ENCODE measurements at places on chromosomes 6 and 20.

DNA sequence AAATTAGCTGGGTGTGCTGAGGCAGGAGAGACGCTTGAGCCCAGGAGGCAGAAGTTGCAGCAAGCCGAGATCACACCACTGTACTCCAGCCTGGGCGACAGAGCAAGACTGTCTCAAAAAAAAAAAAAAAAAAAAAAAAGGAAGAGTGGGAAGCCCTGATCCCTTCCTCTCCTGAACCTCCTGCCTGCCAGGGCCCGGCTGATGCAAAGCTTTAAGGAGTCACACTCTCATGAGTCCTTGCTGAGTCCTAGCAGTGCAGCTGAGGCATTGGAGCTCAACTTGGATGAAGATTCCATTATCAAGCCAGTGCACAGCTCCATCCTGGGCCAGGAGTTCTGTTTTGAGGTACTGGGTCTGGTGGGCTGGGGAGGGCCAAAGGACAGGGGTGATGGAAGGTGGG, 15.1 kb downstream of the SYNGAP1 start:
- no peak for DNase-seq

DNA sequence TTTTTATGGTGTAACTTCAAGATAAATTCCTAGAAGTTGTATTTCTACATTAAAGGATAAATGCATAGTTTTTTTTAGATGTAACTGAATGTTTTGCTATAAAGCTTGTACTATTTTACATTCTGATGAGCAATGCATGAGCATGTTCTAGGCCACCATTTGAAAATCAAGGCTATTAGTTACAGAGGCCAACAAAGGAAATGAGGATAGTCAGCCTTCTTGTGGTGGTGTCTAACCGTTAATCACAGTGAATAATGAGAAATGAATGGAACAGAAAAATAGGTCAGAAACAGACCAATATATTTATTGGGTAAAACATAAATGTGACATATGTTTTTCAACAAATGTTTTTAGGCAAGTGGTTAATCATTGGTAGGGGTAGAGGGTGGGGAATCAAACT, 37.6 kb upstream of the L3MBTL3 start:
- DNase-seq = no peak

- no peak for DNase-seq
These were observed 81.0 kb upstream of the ENPP5 start for GRCh38 chr6:46251583-46252339.

GRCh38 chr6:167552961-167553735, 228.3 kb downstream of the TTLL2 start:
- no peak for DNase-seq

DNA sequence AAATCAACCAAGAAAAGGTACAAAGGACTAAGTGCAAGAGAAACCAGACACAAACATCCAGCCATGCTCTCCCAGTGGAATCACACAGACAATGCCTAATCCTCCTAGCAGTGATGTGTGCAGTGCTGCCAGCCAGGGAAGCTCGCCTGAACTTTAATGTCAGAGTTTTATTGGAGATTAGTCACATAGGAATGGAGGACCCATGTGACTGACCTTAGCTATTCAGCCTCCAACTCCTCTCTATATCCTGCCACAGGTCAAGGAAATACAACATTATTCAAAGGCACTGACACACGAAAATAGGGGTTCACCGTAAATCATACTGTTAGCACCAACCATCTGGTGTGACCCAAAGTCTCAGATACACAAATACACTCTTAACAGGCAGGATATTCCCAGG, 684.6 kb downstream of the DOK5 start:
- peak; percentile 53 for DNase-seq

- no peak for DNase-seq
These were observed 8.0 kb downstream of the PNISR start for GRCh38 chr6:99416892-99417767.

DNA sequence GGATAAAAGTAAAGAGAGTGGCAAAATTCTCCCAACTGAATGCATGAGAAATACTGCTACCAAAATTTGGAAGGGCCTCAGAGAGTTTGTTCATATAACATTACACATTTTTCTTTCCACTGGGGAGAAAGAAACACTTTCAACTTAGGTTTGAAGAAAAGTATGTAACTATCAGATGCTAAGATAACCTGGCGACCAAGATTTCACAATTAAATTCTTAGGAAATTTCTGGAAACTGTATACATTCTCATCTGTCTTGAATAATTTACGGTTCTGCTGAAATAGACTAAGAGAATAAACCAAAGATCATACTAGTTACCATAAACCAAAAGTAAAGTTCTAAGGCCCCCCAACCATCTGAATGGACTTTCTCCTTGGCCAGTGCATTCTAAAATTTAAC, 413.0 kb upstream of the RUNX2 start:
- no peak for DNase-seq

DNA sequence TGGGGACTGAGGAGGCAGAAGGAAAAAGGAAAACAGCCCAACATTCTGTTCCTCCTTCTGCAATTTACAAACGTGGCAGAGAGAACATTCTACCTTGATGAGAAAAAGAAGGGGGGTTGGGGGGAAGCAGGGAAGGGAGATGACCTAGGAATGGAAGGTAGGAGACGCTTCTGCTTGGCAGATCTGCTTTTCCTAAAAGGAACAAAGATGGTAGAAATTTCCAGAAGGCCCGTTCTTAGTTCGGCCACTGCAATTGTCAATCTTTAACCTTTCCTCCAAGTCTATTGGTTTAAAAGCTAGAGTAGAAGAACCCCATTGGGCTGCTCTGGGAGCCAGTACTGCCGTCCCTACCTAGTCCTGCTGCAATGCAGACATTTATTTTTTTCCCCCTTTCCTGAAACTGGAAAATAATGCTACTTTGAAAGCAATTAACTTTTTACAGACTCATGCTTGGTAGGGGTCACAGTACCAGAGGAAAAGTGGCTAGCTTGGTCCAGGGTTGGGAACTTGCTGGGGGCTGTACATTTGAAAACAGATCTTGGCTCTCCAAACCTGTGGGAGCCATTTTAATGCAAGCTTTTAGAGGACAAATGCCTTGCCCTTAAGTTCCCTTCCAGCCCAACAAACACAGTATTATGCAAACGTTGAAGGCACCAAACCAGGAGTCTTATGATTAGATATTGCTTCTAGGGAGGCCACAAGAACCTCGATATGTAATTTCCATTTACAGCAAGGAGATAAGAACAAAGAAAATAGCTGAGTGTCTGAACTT, 2.6 kb downstream of the ZMYND8 start:
- peak; percentile 75 for DNase-seq

DNA sequence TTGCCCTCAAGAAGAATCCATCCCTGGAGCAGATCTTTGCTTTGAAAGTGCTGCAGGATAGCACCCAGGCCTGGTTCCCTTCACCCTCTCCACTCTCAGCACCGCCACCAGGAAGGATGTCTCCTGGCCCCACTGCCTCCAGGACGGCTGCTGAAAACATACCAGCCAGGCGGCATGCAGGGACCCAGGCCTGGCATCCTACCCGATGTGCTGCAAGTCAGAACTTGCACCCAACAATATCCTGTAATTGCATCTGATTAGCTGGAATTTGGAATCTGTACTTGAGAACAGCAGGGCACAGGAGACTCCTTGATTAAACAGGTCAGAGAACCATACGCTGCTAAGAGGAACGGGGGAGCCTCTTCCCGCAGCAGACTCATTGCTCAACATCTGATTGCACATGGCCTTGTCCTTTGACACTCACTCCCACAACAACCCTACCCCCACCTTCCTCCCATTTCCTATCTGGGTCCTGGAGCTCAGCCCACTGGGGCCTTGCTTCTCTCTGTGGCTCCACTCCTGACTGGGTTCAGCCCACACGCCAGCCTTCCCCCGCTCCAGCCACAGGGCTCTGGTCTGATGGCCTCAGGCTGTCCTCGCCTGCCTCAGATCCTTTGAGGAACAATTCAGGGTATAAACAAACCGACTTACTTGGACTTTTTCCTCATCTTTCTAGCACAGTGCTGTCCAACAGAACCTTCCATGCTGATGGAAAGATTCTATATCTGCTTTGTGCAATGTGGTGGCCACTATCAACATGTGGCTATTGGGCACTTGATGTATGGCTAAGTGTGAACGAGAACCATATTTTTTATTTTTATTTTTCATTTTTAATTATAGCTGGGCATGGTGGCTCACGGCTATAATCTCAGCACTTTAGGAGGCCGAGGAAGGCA, 78.0 kb downstream of the FGD2 start:
- DNase-seq = peak; percentile 87

GRCh38 chr6:75605635-75606034, 4.0 kb downstream of the SENP6 start:
- no peak for DNase-seq

DNA sequence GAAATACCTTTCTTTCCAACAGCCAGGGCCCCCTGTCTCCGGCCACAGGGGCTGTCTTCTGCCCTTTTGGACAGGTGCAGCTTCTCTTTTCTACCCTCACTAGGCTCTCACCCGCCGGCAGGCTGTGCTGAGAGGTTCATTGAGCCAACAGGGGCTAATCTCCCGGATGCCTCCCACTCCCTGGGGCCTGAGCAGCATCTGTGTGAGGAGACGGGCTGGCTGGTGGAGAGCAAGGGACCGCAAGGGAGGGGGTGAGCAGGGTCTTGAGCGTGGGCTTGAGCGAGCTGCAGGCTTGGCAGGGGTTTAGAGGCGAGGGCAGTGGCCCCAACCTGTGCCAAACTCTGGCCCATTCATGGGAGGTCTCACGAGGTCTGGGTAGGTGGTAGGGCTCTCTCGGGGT, 56.5 kb upstream of the CST7 start:
- no peak for DNase-seq

GRCh38 chr6:108363889-108364313, 69.0 kb downstream of the AFG1L start:
- peak; percentile 44 for DNase-seq

DNA sequence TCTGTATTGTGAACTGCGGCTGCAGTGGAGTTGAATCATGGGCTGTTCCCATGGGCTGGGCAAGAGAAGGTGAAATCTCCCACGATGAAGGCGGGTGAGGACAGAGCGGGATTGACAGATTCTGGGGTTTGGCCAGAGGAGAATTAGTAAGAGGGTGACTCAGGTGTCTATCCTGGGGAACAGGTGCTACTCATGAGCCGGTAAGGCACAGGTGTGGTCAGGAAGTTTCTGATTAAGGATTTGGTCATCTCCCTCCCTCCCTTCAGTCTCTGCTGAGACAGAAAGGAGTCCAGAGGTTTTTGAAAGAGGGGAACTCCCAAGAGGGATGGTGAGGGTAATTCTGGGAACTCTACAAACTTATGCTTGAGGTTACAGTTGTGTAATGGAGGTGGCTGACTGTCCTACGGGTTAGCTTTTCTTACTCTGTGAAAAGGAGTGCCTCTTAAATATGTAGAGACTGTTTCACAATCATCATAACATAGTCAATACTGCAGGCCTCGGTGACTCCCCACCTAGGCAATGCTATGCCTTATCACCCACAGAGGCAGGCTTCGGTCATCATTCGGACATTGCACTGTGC, 31.5 kb downstream of the SERPINB1 start:
- DNase-seq = peak; percentile 60

DNA sequence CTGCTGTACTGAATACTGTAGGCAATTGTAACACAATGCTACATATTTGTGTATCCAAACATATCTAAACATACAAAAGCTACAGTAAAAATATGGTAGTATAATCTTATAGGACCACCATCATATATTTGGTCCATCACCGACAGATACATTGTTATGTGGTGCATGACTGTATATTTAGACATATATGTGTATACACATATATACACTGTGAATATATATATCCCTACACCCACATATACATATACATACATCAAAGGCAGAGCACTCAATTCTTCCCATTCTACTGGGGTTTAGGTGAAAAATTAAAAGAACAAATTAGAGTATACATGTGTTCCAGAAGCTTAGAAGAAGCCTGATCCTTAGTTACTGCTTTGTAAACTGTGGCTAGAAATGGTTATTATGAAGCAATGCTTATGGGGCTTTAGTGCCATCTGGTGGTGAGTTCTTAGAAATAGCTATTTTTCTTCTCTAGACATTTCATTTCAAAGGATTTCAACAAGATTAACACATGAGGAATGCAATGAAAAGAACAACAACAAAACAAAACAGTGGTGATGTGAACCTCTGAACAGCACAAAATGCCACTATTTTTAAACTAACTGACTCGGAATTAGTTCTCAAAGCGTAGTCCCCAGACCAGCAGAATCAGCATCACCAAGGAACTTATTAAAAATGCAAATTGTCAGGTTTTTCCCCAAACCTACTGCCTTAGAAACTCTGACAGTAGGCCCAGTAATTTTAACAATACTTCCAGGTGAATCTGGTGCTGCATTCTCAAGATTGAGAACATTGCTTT, 38.0 kb downstream of the PKHD1 start:
- DNase-seq = peak; percentile 69

- peak; percentile 75 for DNase-seq
These were observed 119.4 kb downstream of the JARID2 start for GRCh38 chr6:15365273-15365687.

DNA sequence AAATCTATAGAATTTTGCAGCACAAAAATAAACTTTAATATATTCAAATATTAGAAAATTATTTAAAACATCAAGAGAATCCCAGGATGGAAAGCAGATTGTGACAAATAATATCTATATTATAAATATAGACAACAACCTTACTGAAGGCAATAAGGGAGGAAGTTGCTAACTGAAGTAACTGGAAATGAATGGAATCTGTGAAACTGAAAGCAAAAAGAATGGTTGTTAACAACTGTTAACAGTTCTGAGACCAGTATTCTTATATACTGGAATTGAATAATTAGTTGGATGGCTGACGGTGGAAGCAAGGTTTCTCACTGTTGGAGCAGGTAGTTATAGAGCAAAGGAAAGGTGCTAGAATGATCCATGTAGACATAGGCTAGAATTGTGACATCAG, 220.4 kb downstream of the PLCB1 start:
- no peak for DNase-seq

DNA sequence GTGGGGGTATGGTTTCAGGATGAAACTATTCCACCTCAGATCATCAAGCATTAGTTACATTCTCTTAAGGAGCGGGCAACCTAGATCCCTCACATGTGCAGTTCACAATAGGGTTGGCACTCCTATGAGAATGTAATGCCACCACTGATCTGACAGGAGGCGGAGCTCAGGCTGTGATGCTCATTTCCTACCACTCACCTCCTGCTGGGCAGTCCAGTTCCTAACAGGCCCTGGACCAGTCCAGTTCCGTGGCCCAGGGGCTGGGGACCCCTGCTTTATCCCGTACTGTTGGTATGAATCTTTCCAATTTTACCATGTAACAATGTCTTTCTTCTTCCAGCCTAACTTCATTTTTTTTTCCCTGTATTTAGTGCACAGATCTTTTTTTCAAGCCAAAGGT, 94.9 kb downstream of the OGFRL1 start:
- DNase-seq = no peak

- no peak for DNase-seq
These were observed 43.9 kb downstream of the CDH4 start for GRCh38 chr20:61295682-61296628.

GRCh38 chr20:63387393-63387792, 26.2 kb upstream of the CHRNA4 start:
- no peak for DNase-seq

GRCh38 chr6:169075915-169076654, 177.6 kb downstream of the THBS2 start:
- DNase-seq = no peak
